ENCODE measurements at places on chromosomes 13 and 19.
A peak's percentile ranks its signal among the peaks of the same experiment; 100 is the strongest.

GRCh38 chr19:50638600-50638999 is 1.1 kb downstream of the SYT3 start:
- no peak for DNase-seq

DNA sequence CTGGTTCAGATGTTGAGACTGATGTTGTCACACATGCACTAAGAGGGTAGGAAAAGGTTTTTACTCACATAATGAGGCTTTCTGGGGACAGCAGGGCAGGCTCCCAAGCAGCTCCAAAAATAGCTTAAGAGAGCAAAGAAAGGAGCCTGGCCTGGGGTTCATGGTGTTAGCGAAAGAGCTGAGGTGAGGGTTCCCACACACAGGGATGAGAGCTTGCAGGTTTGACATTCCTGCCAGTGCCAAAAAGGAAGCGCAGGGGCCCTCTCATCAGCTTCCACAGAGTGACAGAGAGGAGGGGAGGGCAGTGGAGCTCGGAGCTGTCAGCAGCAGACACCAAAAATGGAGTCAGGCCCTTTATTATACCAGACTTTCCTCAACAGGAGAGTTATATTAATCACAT is 65.5 kb upstream of the FAM216B start:
- no peak for DNase-seq

DNA sequence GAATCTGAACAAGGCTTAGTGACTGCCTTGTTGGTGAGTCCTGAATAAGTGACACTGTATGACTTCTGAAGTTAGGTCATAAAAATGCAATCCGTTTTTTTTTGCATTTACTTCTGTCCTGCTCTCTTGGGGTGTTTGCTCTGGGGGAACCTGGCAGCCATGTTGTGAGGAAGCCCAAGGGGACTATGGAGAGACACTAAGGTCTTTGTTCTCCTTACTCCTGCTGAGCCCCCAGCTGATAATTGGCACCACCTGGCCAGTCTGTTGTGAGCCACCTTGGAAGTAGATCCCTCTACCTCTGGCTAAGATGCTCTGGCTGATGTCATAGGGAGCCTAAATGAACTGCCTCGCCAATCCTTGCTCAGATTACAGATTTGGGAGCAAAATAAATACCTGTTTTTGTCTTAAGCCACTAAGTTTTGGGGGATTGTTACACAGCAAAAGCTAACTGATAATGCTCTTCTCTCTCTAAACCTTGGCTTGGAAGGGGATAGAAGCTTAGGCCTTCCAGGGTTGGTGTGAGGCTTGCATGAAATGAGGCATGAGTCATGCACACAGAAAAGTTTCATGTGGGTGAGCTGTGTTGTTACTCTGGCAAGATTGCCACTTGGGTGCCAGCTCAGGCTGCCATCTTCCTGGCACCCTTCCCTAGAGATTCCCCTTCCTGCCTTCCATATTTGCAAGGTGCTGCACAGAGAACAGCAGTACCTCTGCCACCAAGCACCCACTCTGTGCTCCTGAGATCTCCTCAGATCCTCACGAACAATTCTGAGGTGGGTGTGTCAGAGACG is 10.1 kb downstream of the TUBB4A start:
- no peak for DNase-seq

DNA sequence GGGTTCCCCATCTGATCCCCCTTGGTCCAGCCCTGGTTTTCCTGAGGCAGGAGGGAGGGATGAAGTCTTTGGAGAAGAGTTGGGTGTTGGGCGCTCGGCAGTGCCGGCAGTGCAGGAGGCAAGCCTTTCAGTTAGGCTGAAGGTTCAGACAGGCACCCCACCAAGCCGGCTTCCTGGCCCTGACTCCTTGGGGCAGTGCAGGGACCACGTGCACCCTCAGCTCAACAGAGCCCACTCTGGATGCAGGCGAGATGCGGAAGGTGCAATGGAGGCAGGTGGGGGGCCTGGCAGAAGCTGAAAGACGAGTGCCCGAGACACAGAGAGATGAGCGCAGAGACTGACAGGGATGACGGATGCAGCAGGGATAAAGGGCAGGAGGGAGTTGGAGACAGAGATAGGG is 11.1 kb downstream of the MAMSTR start:
- DNase-seq: no peak

DNA sequence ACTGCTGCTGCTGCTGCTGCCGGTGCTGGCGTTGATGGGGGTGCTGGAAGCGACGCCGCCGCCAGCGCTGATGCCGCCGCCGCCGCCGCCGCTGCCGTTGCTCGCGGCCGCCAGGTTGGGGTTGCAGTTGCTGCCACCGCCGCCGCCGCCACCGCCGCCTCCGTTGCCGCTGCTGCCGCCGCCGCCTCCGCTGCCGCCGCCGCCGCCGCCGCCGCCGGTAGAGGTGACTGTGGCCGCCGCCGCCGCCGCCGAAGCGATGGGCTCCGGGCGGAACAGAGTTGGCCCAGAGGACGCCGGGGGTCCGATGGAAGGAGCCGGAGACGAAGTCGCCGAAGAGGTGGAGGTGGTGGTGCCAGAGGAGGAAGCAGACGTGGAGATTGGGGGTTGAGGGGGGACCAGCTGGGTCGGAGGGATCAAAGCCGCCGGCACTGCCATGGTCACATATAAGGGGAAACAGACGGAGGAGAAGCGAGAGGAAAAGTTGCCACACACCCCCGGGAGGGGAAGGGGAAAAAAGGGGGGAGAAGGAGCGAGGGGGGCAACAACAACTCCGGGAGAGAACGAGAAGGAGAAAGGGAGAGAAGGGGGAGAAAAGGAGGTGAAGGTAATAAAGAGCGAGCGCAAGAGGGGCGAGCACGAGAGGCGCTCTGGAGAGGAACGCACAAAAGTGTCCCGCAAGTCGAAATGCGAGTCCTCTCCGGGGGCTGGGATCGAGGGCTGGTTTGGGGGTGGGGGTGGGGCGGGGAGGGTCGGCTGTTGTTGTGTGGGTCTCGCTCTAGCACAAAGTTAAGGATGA is 471 bp downstream of the DACH1 start:
- no peak for DNase-seq

GRCh38 chr19:40191836-40192646 is 815 bp downstream of the MAP3K10 start:
- DNase-seq: peak; percentile 12
